NCI-H2227 treated with DMSO at 0.1 percent for 48 hours (cell line): ENCODE measurements at places on chromosomes 3 and 15.

GRCh38 chr15:78396976-78397375 is 41.0 kb upstream of the IREB2 start:
- no peak for DNase-seq

DNA sequence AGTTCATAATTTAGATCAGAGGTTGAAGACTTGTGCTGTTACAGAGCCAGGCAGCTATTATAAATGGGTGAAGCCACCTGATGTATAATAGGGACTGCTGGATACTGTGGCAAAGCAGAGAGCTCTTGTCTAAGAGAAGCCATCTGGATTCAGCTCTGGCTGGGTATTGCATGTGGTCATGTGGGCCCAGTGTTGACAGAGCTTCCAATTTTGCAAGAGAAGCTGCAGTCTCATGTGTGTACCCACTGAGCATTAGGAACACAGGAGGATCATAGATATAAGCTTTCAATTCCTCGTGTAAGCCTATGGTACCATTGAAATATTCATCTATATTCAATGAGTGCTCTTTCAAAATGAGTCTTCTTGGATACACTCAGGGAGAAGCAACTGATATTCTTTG is 303.9 kb upstream of the SLCO3A1 start:
- DNase-seq = no peak

DNA sequence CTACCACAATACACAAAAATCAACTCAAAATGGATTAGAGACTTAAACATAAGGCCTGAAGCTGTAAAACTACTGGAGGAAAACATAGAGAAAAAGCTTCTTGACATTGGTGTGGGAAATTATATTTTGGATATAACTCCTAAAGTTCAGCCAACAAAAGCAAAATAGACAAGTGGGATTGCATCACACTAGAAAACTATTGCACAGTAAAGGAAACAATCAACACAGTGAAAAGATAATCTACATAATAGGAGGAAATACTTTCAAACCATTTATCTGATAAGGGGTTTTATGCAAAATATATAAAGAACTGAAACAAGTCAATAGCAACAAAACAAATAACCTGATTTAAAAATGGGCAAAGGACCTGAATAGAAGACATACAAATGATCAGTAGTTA is 37.6 kb upstream of the TP63 start:
- DNase-seq = no peak

DNA sequence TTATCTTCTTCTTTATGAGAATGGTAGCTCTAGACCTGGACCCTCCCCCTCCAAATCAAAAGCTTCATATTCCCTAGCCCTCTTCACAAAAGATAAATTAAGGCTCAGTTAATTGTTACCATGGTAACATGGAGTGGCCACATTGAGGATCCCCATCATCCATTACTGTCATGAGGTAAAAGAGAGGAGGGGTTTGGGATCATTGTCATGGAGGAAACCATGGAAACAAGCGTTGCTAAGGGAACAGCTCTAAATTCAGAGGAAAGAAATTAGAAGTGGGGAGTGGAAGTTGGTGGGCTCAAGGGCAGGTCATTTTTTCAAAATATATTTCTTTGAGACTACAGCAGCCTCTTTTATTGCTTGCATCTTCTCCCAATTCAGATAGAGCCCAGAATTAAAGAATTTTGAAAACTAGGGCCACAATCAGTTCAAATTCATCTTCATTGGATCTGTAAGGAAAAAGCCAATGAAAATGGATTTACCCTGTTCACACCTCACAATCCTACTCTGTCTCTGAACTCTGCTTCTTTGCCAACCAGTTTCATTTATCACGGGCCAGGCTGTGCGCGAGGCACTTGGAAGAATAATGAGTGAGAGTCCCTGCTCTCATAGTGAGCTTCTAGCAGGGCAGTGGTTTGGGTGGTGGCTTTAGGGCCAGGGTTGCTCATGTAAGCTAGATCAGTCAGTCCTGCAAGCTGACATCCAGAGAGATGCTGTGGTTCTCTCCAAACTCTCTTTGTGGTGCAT is 11.6 kb upstream of the AEN start:
- no peak for DNase-seq

DNA sequence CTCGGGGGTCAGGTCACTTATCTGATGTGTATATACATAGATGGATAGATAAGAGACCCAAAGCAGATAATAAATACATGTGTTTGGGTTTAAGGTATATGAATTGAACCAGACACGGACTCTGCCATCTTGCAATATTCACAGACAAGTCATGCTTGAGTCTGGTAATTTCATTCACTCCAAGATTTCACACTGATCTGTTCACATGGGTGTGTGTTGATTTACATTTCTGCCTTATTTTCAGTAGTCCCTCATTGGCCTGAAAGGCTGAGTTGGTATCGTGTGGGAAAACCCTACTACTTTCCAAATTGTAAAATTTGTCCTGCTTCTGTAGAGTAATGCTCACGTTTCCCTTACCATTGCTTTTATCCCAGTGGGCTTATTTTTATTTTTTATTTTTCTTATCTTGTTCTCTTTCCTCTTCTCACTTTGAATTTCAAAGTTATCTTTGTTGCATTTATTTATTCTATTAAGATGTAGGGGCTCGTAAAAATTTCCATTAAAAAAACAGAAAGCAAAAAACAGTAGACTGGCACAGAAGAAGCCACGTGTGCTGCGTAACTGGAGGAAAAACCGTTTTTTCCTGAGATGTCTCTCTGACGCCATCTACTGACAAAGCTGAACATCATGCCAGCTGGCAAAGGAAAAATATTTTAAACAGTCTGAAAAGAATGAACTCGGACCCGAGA is 10.8 kb upstream of the MFSD1 start:
- peak; percentile 57 for DNase-seq

- no peak for DNase-seq
Observed at GRCh38 chr3:7745711-7746110, 755.9 kb upstream of the LMCD1 start.

GRCh38 chr3:18747383-18747782 is 322.2 kb upstream of the SATB1 start:
- no peak for DNase-seq

- DNase-seq = no peak
Observed at GRCh38 chr15:52199271-52199670, 8.1 kb upstream of the GNB5 start.

- no peak for DNase-seq
Observed at GRCh38 chr3:116971531-116971930, 262.0 kb downstream of the TUSC7 start.

DNA sequence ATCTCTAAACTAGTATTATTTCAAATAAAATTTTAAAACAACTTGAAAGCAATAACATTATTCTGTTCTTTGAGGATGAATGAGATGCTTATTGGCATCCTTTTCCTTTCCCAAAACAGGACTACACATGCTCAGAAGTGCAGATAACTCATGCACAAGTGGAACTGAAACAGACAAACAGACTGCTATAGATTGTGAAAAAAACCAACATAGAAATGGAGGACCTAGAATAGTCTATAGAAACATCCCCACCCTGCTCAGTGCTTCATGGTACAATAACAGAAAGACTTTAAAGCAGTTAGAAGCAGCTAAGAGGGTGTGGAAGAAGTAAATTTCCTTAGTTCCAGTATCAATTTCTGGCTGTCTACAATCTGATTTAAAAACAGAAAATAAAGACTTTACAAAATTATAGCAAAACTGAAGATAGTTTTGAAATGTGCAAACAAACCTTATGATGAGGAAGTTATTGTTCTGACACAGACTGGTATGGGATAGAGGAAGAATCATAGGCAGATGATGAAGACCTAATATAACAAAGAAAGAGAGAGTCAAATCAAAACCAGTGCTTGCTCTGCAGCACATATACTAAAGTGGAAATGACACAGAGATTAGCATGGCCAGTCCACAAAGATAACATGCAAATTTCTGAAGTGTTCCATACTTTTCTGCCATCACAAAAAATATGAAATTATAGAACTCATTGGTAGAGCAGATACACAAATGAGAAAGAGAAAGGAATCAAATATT is 1025.4 kb downstream of the SQOR start:
- DNase-seq = no peak

- no peak for DNase-seq
Observed at GRCh38 chr3:50609071-50609762, 2.4 kb downstream of the CISH start.

GRCh38 chr15:31300981-31301672 is 25.5 kb upstream of the KLF13 start:
- DNase-seq = no peak

GRCh38 chr3:71258116-71258515 is 325.4 kb downstream of the FOXP1 start:
- no peak for DNase-seq

- no peak for DNase-seq
Observed at GRCh38 chr3:42851228-42851834, 24.3 kb downstream of the CYP8B1 start.

GRCh38 chr3:23612296-23612891 is 193.4 kb upstream of the UBE2E1 start:
- no peak for DNase-seq

GRCh38 chr3:20222274-20222673 is 36.3 kb upstream of the SGO1 start:
- no peak for DNase-seq

GRCh38 chr3:107850681-107851080 is 240.2 kb downstream of the CD47 start:
- no peak for DNase-seq

DNA sequence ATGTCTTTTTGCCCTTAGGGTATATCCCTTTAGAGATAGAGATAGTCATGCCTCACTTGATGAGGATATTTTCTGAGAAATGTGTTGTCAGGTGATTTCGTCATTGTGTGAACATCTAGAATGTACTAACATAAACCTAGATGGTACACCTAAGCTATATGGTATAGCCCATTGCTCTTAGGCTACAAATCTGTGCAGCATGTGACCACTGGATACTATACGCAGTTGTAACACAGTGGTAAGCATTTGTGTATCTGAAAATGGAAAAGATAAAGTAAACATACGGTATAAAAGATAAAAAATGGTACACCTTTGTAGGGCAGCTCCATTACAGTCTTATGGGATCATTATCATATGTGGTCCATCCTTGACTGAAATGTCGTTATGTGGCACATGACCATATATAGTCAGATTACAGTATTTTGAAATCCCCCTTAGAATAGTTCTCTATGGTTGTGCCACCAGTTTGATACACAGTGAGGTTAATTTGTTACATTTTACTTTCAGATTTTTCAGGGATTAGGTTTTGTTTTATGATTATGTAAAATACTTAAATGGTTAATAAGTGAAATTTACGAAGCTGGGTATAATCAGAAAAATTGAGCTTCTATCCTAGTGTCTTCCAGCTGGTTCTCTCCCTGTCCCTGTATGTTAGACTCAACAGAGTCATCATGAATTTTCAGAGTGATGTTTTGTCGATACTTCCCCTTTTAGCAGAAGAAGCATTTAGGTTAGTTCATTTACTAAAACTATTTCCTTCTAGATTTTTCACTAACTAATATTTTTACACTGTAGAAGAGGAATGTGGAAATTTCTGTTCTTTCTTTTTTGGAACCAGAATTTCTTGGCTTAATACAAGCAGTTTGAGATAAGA is 12.8 kb downstream of the SETD5 start:
- DNase-seq = no peak
